ENCODE measurements at places on chromosomes 2 and 18. TPM values are rescaled to one million over a fixed set of nuclear protein-coding genes. Genes with fewer than 3 reads are reported as not detected.

Gene FLACC1
- 1.3 TPM for total RNA-seq

Gene TWIST2
- 118 TPM for total RNA-seq

Gene RAD51AP2
- under 0.01 TPM for total RNA-seq

Gene IL36RN
- not detected for total RNA-seq

Gene MARCO
- total RNA-seq = not detected

Gene ADD2
- 2.5 TPM for total RNA-seq
